Activated CD4-positive, alpha-beta memory T cell treated with anti-CD3 and anti-CD28 coated beads for 36 hours (primary cell): ENCODE measurements at places on chromosomes 13 and 19.
A peak's percentile ranks its signal among the peaks of the same experiment; 100 is the strongest.

DNA sequence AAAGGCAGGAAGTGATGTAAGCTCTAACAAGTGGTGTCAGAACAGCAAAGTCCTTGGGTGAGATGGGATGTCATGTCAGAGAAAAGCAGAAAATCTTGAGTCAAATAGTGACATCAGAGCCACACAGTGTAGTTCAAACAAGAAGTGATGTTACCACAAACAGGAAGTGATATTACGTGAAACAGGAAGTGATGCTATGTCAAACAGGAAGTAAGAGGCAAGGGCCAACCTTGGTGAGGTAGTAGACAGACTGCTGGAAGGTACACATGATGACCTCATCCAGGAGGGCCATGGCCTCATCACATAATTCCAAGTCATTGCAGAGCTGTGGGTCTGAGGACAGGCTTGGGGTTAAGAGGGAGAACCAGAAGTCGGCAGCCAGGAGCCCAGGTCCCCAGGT, 7.0 kb upstream of the MAMSTR start:
- no peaks in the 10 kb centered on the region for H3K27me3 ChIP-seq
- peak overlapping the region; percentile 13 for H3K4me3 ChIP-seq
- peaks cover 14% of the 10 kb centered on the region for H3K36me3 ChIP-seq
- DNase-seq, result peak; percentile 34
- H3K27ac ChIP-seq, result peak overlapping the region; percentile 78

DNA sequence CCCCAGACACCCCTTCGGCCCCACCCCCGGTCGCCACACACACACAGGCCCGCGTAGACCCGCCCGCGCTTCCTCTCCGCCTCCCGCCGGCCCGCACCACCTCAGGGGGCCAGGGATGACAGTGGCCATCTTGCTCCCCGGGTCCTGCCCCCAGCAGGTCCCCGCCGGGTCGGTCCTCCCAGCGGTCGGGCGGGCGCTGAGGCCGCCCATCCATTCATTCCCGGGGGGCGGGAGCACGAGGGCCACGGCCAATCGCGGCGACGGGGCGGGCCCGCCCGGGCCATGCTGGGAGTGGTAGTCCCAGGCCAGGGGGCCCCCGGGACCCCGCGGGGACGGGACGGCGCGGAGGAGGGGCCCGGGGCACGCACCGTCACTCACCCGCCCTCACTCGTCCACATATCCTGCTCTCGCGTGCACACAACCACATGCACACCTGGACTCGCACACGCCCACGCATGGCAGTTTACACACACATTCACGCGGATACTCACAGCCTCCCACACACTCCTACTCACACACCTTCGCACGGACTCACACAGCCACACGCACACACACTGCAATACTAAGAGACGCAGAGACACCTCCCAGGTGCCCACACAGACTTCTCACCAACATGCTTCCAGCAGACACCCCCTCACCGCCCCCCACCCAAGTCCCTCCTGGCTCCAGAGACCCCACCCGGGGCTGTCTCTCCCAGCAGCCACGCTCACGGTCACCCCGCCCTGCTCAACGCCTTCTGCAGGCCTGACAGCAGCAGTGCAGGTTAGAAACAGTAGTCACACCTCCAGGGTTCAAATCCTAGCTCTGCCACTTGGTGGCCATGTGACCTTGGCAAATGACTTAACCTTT, at the start of gene DPF1:
Gene DPF1 (minus strand): TSS at position 209 of the 849 bp plus-strand sequence. CDS start 80 bp downstream, at position 129.
- peak within 1 kb of the TSS; percentile 58 for H3K4me3 ChIP-seq
- DNase-seq, result peak; percentile 73
- H3K4me1 ChIP-seq, result peaks cover 25% of the 10 kb centered on the region

- no peaks in the 10 kb centered on the region for H3K27me3 ChIP-seq
- H3K27ac ChIP-seq, result peak overlapping the region; percentile 81
- H3K4me3 ChIP-seq, result peak overlapping the region; percentile 94
- DNase-seq, result peak; percentile 43
These were observed 776 bp downstream of the DNAJC3 start for GRCh38 chr13:95677564-95678266.

DNA sequence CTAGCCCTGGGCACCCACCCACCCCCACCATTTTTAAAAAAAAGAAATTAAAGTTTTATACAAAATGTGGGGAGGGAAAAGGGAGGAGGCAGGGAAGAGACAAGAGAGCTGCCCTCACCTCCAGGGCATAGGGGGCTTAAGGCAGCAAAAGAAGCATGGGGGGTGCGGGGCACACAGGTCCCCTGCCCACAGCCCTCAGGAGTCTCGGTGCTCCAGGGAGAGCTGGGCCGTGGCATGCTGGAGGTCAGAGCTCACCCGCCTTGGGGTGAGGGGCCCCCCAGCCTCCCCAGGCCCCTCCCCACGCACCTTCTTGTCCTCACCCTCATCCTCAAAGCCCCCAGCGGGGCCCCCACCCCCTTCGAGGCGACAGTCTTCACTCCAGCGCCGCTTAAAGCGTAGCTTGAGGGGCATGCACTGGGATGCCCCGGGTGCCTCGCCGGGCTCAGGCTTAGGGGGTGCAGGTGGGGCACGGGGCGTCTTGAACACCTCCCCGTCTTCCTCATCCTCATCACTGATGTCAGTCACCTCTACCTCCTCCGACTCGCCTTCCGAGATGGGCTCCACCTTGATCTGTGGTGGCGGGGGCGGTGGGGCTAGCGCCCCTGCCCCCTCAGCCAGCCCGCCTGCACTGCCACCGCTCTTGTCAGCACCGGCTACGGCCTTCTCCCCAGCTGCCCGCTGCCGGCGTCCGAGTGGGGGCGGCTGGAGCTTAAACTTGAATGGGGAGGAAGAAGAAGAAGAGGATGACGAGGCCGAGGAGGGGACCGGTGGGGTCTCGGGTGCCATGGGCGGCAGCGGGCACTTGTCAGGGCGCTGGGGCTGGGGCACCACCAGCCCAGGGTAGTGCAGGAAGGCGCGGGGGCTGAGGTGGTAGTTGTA, 6.1 kb upstream of the GSK3A start:
- no peak overlapping the region for H3K27ac ChIP-seq
- H3K36me3 ChIP-seq, result peaks cover 7% of the 10 kb centered on the region
- H3K27me3 ChIP-seq, result no peaks in the 10 kb centered on the region

- H3K36me3 ChIP-seq, result no peaks in the 10 kb centered on the region
- H3K27me3 ChIP-seq, result no peaks in the 10 kb centered on the region
- H3K4me1 ChIP-seq, result no peaks in the 10 kb centered on the region
- no peak for DNase-seq
These were observed 59.2 kb downstream of the MLLT1 start for GRCh38 chr19:6220385-6221191.

DNA sequence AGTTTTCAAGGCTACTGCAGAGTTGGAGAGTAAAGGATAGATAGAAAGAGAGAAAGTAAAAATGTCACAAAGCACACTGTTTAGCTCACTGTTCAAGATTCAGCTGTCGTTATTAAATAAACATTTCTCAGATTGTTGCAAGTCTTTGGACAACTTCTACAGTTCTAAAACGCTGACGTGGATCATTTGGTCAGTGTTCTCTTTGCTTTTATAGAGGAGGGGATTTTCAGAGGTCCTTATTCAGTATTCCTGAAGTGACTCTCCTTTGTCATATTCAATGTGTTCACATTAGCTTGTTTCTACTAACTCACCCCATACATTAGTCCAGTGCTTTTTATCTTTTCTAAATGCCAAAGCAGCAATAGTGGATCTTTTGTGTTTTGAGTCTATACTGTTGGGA, 154.7 kb upstream of the ARGLU1 start:
- H3K4me3 ChIP-seq, result no peak overlapping the region
- no peaks in the 10 kb centered on the region for H3K27me3 ChIP-seq
- no peaks in the 10 kb centered on the region for H3K36me3 ChIP-seq
- H3K4me1 ChIP-seq, result no peaks in the 10 kb centered on the region
- no peak for DNase-seq

GRCh38 chr19:12527034-12527836, 24.0 kb downstream of the ZNF564 start:
- no peak overlapping the region for H3K4me3 ChIP-seq
- no peaks in the 10 kb centered on the region for H3K27me3 ChIP-seq
- no peaks in the 10 kb centered on the region for H3K4me1 ChIP-seq
- H3K36me3 ChIP-seq, result peaks cover 87% of the 10 kb centered on the region
- DNase-seq, result no peak

DNA sequence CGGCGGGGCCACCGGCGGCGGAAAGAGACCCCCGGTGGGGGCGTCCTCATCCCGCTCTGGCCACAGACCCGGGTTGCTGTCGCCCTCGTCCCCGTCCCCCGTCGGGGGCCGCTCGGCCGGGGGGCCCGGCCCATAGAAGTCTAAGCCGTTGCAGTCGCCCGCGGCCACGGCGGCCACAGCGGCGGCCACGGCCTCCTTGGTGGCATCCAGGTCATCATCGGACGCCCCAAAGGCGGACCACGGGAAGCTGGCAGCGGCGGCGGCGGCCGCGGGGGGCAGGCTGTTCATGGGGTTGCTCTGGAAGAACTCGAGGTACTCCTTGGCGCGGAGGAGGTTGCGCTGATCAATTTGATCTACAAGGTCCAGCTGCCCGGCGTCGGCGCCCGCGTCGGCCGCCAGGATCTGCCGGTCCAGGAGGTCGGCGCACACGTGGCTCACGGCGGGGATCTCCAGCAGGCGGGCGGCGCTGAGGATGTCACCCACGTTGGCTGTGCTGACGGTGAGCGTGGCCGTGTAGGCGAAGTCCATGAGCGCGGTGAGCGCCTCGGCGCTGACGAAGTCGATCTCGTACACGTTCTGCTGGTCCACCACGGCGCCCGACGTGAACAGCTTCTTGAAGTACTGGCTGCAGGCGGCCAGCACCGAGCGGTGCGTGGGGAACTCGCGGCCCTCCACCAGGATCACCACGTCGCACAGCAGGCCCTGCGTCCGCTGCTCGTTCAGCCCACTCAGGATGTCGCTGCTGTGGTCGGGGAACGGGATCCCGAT, 12.1 kb downstream of the ZBTB7A start:
- peaks cover 48% of the 10 kb centered on the region for H3K4me1 ChIP-seq
- DNase-seq, result no peak
- H3K27ac ChIP-seq, result no peak overlapping the region
- peaks cover 37% of the 10 kb centered on the region for H3K36me3 ChIP-seq
- H3K4me3 ChIP-seq, result no peak overlapping the region
- no peaks in the 10 kb centered on the region for H3K27me3 ChIP-seq
